AG04450 (cell line): ENCODE measurements at places on chromosomes 3 and 15.

- DNase-seq: no peak
Observed at GRCh38 chr3:4994823-4995499, 15.7 kb downstream of the BHLHE40 start.

DNA sequence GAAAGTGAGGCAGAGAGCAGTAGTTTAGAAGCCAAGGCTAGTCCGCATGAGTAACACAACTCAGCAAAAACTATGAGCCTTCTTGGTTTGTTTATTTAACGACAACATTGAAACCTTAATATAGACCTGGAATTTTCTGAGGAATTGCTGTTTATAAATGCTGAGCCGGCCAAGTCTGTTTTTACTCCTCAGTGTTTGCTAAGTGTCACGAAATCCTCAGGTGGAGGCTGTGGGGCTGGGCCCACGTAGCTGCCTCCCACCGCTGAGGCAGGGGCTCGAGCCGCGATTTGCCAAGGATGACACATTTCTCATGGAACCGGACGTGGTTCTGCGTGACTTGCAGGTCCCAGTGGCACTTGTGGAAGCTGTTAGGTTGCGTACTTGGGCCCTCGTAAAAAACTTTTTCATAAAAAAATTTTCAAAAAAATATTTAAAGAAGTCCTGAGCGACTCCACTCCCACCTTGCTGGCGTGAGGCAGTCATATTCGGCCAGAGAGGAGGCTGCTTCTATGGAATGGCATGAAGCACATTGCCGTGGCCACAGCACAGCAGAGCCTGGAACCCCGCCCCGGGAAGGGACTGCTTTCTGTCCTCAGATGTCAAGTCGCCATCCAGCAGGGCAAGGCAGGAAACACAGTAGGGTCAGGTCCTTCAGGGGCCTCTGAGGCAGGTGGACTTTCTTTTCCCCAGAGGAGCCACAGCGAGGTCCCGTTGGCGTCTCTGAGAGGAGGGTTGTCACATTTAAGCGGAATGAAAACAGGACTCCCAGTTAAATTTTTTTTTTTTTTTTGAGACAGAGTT is 64.8 kb upstream of the PCSK6 start:
- no peak for DNase-seq

- no peak for DNase-seq
Observed at GRCh38 chr15:74122403-74123130, 7.8 kb upstream of the ISLR2 start.

GRCh38 chr15:85704066-85704465 is 90.7 kb downstream of the KLHL25 start:
- no peak for DNase-seq

DNA sequence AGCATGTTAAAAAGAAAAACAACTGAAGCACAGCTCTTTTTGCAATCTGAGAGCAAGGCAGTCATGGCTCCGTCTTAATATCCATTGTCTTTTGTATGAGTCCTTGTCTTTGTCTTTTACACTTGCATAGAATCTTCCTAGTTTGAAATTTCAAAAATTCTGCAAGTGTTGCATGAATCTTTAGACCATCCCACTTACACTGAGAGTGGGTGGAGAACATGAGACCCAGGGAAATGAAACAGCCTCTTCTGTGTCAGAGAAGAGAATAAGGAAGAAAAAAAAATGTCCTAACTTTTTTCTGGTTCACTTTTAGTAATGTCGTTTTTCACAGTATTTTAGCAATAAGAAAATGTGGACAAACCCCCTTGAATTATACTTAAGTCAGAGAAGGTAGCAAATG is 12.1 kb upstream of the DCLK3 start:
- DNase-seq: no peak

GRCh38 chr3:15220056-15220455 is 14.0 kb downstream of the CAPN7 start:
- DNase-seq: no peak

DNA sequence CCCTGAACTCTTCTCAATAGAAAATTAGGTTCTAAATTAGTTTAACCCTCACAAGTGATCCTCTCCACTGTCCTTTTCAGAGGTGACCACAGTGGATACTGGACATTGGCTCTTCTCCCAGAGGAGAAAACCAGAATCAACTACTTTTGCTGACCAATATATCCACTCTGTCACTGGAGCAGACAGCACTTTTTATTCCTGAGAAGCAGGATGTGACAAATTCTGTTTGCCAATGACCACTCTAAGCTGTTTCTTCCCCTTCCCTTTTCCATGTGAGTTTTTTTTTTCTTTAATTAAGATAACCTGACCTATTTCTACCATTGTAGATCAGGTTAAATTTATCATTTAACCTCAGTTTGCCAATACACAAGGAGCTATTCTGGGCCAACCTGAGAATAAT is 79.7 kb upstream of the ZNF280D start:
- no peak for DNase-seq

DNA sequence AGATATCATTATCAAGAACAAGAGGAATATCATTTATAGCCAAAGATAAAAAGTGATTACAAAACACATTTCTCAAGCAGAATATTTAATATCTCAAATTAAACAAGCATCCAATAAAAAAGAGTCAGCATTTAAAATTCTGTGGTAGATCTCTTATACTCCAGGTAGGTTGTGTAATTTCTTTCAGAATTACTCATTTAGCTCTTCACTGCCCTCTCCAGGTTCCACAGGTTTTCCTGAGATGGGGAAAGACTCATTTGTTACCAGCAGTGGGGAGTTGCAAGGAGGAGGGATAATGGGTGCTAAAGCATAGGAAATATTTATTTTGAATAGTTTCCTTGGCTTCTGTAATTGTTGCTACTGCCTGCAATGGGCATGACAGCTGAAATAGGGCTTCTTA is 83.1 kb upstream of the RASGRP1 start:
- no peak for DNase-seq

GRCh38 chr3:43319376-43319775 is 33.0 kb downstream of the SNRK start:
- DNase-seq: no peak

DNA sequence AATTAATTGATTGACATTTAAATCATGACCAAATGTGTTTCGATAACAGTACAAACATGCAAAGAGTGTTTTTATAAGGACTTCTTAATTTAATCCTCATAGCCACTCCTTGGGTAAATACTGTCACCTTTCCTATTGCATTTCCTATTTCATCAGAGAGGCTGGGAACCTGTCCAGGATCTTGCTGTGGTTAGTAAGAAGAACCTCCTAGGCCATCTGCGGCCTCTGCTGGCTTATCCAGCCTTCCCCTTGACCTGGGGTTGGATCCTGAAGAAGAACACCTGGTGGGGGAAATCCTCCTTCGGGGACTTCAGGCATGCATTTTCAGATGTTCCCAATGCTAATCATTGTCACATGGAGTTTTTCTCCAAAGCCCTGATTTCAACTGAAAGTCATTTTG is 25.5 kb downstream of the GLDN start:
- DNase-seq: peak; percentile 13

GRCh38 chr15:71632576-71633195 is 177.7 kb upstream of the NR2E3 start:
- DNase-seq: no peak

DNA sequence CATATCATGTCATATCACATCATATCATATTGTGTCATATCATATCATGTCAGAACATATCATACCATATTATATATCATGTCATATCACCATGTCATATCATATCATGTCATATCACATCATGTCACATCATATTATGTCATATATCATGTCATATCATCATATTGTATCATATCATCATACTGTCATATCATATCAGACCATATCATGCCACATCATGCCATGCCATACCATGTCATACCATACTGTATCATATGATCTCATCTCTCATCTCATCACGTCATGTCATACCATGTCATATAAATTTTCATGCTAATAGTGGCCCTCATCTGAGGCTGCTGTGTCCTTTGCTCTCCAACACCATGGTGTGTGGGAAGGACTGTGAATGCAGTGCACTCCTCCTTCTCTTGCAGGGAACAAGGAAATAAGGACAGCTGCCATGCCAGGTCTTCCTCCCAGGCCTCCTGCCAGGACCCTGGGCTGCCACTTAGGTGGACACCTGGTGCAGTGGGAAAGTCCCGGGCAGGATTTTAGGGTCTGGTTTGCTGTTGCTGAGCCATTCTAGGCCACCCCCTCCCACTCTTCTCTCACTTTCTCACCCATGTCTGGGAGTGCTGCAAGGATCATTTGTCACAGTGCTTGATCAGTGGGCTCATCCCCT is 72.4 kb upstream of the TRPM1 start:
- no peak for DNase-seq

DNA sequence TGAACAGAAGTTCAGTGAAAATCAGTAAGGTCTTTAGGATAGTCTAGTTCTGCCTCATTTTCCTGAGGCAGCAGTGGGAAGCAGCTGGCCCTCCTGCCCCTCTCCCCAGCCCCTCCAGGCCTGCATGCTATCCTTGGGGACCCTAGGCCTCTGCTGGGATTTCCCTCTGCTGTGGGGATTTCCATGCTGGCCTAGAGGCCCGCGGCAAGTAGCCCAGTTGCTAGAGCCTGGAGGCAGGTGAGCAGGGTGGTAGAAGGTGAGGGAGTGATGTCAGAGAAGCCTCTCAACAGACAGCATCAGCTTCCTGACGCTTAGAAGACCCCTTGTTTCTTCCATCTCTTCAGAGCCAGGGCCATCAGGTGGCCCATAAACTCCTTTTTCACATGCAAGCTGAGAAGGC is 305.8 kb upstream of the THBS1 start:
- DNase-seq: no peak

GRCh38 chr15:86183596-86184491 is 104.2 kb downstream of the AGBL1 start:
- DNase-seq: no peak

- no peak for DNase-seq
Observed at GRCh38 chr3:47713655-47714054, 68.0 kb downstream of the SMARCC1 start.

DNA sequence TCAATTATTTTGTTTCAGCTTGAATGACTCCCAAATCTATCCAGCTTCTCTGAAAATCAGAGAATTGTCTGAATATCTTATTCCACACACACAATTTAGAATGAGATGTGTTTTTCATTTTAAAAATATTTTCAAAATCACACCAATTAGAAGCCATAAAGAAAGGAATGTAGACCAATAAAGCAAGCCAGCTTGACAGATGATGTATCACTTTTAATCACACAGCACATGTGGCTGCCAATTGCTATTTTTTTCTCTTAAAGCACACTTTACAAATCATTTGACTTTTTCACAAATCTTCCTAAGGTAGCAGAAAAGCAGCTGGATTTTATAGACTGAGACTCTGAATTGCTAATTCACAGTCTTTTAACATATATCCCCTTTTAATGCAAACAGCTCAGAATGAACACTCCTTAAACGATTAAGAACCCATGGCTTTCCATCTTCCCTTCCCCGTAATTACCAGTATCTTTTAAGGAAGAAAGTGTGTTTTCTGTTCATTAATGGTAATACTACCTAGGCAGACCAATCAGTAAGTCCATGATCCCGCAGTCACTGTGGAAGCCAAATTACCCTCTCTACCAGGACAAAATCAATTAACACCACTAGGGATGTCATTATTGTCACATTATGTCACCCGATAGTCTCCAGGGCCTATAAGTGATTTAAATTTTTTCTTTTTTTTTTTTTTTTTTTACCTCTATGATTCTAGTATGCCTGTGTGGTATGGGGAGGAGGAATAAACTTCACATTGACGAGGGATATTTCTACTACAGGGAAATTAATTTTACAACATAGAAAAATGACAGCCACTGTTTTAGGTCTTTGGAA is 250.0 kb upstream of the VEPH1 start:
- DNase-seq: no peak

DNA sequence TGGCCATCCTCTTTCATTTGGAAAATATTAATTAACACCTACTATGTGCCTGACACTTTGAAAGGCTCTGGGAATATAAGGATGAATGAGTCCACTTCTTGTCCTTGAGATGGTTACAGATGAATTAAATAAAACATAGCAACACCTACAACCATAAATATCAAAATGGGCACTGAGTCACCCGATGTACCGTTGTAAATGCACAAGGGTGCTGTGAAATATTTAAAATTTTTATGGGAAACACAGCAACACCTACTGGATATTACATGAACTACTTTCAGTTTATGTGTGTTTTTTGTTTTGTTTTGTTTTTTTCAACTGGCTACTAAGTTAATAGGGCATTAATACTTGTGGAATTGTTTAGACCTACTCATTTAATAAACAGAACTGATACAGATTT is 239.0 kb upstream of the NAALADL2 start:
- no peak for DNase-seq

DNA sequence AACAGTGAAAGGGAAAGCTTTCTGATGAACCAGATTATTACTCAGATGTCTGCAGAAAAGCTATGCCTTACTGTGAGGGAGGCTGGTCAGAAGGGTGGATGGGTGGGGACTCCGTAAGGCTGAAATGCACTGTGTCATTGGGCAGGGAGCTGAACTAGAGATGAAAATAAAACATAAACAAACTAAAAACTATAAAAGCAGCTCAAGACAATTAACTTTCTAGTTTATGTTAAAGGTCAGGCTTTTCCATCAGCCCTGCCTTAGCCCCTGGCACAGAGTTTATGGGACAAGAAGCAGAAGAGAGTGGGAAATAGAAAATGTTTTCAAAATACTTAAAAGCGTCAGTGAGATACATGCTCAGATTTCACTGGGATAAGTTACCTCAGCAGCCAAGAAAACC is 310.0 kb upstream of the UBE2E2 start:
- DNase-seq: no peak

DNA sequence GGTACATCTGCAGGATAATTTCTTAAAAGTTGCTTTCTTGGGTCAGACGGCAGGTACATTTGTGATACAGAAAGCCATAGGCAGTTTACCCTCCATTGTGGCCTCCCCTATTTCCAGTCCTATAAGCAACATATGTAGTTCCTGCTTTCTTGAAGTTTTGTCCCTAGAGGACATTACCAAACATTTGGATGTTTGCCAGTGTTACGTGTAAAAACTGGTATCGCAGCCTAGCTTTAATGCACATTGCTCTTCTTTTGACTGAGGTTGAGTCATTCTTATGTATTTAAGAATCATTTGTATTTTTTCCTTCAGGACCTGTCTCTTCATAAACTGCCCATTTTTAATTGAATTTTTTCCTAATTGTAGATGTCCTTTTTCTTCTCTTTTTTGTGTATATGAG is 114.3 kb downstream of the DIPK2A start:
- DNase-seq: no peak

- no peak for DNase-seq
Observed at GRCh38 chr15:63678393-63678792, 81.2 kb downstream of the FBXL22 start.

- DNase-seq: no peak
Observed at GRCh38 chr3:134340982-134341365, 33.3 kb downstream of the AMOTL2 start.

DNA sequence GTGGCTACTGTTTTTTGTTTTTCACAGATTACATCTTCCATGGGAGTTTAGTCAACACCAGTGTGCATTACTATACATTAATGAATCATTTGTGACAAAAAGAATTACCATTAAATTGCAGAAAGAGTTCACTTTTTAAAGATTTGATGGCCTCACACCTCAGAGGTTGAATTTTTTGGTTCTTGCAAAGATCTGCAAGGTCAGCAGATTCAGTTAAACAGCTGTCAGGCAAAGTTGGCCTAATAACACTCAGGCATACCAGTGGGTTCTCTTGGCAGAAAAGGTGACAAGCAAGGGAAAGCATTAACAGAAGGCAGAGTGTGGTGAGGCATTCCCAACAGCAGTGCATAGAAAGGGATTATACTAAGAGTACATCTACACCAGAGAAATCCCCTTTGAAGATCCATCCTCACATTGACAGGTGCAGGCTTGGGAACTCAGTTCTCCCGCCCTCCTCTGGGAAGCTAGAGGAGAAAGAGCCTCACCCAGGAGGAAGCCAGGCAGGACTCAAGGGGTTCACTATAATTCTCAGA is 24.3 kb upstream of the PTX3 start:
- no peak for DNase-seq

- no peak for DNase-seq
Observed at GRCh38 chr15:59686389-59686788, 2.7 kb downstream of the BNIP2 start.
